ENCODE measurements at places on chromosomes 11 and 22. TPM values are rescaled to one million over a fixed set of nuclear protein-coding genes. Genes with fewer than 3 reads are reported as not detected.
A peak's percentile ranks its signal among the peaks of the same experiment; 100 is the strongest.

DNA sequence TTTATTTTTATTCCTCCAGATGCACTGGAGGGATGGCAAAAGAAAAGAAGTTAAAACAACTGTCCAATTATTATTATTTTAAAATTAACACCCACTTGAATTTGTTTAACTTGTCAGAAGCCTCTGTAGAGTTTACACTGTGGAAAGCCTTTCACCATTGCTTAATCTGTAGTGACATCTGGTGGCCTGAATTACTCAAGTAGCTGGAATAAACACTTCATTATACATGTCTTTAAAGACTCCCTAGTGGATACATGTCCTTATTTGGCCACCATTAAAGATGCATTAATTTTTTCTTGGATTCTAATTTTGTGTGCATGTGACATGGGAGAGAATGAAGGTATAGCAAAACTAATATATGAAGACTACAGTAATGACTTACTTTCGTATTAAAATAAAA is 1496.5 kb downstream of the FAM181B start:
- peak; percentile 42 for DNase-seq

- DNase-seq: peak; percentile 85
These were observed 78.7 kb upstream of the PPARA start for GRCh38 chr22:46071451-46072109.

DNA sequence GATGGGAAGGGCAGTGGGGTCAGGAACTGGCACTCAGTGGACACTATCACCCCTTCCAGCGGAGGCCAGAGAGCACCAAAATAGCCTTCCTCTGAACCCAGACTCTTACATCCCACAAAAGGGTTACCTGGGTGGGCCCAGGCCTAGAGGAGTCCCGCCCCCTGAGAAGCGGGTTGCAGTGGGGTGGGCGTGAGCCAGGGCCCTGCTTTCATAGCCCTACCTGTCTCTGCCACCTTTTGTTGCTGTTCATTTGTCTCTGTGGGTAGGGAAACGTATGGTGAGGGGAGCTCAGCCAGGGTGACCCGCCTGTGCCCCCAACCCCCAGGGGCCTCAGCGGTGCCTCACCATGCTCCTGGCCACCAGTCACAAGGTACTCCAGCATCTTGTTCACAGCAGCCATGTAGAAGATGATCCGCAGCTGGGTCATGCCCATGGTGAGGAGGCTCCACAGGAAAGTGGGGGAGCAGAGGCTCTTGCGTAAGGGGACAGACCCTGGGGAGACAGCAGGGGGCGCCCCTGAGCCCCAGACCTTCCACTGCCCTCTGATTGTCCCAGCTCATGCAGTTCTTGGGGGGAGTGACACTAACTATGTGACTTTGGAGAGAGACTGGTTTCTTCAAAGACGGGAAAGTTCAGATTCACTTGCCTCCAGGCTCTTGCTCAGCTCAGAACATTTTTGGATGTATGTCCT is 24.0 kb downstream of the SLC43A1 start:
- no peak for DNase-seq

- no peak for DNase-seq
These were observed 5.5 kb downstream of the RTN4R start for GRCh38 chr22:20262582-20263147.

GRCh38 chr22:31852691-31853421 is 91.5 kb upstream of the YWHAH start:
- no peak for DNase-seq

DNA sequence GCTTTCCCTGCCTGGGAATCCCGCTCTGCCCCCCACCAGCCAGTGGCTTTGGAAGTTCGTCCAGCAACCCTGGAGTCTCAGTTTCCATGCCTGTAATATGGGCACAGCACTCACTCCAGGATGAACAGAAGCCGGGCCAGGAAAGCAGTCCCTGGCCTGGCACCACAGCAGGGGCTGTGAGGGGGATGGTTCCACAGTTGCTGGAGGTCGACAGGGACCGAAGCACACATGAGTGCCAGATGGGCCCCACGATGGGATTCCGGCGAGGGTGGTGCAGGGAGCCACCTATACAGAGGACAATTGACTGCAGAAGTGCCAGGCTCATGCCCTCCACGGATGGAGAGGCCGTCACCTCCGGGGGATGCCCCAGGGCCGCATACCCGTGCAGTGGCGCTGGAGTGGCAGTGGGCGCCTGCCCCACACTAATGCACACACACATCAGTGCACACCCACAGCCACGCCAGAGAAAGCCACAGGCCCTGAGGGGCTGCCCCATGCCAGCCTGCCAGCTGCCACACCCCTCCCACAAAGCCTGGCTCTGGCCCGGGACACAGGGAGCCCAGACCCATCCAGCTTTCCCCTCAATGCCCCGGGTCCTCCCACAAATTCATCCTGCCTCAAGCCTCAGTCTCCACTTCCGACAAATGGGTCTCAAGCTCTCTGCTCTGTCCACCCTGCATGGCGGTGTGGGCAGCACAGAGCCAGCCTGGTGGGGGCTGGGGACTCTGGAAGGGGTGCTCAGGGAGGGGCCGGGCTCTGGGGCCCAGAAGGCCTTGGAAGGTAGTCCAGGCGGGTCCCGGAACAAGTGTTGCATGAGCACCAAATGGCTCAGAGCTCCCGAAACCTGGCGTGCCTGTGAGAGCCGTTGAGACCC is 9.7 kb downstream of the ASCL2 start:
- no peak for DNase-seq

Gene TH
- 2.9 TPM for total RNA-seq

Gene DEUP1
- not detected for total RNA-seq

GRCh38 chr22:22756109-22756508 is 111.7 kb downstream of the GGTLC2 start:
- DNase-seq: no peak

DNA sequence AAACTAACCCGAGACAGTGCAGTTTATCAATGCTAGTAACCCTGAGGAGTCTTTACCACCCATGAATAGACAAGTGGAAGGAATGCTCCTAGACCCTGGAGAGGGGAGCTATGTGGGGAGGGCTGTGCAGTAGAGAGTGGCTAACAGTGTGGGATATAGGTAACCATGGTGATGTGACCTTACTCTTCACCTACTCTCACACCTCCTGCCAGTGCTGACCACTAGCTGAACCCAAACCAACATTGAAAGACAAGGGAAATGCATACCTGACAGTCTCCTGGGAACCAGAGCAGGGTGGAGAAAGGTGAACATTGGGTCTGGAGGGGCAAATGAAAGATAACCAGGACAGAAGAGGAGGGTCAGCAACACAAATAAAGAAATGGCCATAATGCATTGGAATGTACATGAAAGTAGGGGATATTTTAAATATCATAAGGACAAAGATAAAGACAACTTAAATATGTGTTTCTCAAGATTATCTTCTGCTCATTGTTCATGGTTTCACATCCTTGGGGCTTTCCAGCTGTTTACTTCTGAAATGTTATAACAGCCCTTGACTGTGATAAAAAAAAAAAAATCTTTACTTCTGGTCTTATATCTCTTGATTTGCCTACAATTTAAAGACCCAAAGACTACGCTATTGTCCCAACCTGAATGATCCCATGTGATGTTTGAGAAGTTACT is 983.3 kb upstream of the TENM4 start:
- DNase-seq: no peak

DNA sequence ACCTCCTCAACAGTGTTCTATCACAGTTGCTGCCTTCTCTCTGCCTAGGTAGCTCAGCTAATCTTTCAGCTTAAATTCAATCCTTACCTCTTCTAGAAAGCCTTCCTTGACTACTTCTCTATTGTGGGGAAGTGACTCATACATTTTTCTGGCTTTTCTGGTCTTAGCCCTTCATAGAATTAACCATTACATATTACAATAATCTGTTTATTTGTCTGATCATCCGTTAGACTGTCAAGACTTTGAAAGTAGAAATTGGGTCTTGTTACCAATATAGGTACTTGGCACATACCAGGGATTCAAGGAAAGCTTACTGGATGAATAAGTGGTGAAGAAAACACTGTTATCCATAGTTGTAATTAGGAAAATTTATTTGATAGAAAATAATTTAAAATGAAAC is 89.6 kb downstream of the FANCF start:
- no peak for DNase-seq

DNA sequence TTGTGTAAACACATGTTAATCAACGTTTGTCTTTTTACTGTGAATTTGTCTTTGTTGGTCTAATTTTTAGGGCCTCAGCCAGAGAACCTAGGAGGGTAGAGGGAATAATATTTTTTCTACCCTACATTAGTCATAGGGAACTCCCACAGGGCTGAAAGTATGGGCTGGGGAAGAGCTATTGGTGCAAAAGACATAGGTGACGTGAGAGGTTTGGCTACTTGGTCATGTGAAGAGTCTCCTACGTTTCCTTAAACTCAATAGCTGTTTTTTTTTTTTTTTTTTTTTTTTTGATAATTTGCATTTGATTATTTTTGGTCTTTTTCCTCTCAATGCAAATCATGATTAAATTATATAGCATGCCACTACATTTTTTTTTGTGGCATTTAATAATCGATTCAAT is 15.9 kb upstream of the MMP7 start:
- DNase-seq: no peak

DNA sequence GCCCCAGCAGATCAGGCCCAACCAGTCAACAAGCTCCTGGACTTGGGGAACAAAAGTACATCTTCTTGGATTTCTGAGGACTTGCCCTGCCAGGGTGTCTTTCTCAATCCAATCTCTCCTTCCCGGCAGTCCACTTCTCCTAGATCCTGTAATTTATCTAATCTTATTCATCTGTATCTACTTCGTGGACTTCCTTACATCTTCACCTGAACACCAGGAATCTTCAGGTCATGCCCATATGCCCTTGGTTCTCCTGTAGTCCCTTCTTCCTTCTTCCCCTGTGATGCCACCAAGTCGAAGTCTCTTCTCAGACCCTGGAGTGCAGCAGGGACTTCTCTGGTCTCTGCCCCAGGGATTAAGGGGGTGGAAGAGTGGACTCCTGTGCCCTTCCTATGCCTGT is 100.3 kb downstream of the ZNF280B start:
- DNase-seq: no peak

- peak; percentile 92 for DNase-seq
These were observed 229.2 kb downstream of the ADAMTS15 start for GRCh38 chr11:130677486-130678153.

DNA sequence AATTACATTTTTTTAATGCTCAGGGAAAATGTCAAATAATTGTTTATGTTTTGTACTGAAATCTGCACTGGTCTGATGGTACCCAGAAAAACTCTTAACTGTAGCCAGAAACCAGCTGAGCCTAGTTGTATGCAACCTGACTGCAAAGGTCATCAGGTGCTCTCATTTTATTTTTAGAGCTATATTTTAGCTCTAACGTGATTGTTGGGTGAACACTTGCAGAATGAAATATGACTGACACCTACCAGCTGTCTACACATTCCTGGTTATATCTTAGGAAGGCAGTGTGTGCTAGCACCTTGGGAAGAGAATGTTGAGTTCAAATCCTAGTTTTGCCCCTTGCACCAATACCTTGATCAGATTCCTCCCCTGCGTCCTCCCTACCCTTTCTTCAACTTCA is 23.6 kb downstream of the PTPRJ start:
- no peak for DNase-seq

DNA sequence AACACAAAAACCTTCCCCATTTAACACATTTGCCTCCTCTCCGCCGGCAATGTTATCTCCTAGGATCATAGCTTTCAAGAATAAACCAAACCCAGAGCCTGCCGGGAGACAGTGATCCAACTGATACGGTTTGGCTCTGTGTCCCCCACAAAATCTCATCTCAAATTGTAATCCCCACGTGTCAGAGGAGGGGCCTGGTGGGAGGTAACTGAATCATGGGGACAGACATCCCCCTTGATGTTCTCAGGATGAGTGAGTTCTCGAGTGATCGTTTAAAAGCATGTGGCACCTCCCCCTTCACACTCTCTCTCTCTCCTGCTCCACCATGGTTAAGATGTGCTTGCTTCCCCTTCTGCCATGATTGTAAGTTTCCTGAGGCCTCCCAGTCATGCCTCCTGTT is 33.3 kb downstream of the RBFOX2 start:
- DNase-seq: no peak

DNA sequence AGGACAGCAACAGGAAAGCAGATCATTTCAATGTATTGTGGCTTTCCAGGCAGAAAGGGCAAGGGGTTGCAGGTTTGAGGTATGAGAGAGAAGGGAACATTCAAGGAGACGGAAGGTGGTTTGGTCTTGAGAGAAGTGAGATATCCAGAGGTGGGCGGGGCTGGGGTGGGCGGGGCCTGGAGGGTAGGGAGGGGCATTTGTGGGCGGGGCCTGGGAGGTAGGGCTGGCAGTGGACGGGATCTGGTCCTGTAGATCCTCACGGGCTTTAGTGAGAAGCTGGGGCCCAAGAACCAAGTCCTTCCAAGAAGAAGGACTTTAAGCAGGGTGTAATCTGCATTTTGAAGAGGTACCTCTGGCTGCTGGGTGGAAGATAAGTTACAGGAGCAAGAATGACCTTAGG is 199.2 kb downstream of the MN1 start:
- no peak for DNase-seq

DNA sequence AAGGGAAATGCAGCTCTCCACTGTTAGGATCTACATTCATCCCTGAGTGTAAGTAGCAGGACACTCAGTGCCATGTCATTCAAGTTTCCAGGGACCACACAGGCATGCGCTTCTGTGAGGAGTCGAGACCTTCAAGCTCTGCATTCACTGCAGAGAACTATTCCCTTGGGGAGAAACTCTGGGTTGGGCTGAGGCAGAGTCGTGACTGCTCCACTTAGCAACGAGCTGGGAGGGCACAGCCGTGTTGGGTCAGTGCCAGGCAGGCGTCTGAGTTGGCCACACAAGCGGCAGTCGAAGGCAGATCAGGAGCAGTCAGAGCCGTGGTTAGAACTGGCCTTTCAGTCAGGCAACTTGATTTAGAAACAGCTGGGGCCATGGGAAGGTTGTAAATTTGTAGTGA is 14.7 kb downstream of the MPEG1 start:
- no peak for DNase-seq

Measured in foreskin keratinocyte (primary cell).